ENCODE measurements at places on chromosomes 5 and 9. TPM values are rescaled to one million over a fixed set of nuclear protein-coding genes. Genes with fewer than 3 reads are reported as not detected.

- H3K27ac ChIP-seq: no peak overlapping the region
- no peaks in the 10 kb centered on the region for H3K27me3 ChIP-seq
- H3K36me3 ChIP-seq: no peaks in the 10 kb centered on the region
- H3K4me3 ChIP-seq: no peak overlapping the region
- H3K4me1 ChIP-seq: no peaks in the 10 kb centered on the region
These were observed 247.2 kb downstream of the FSTL4 start for GRCh38 chr5:133364936-133365707.

DNA sequence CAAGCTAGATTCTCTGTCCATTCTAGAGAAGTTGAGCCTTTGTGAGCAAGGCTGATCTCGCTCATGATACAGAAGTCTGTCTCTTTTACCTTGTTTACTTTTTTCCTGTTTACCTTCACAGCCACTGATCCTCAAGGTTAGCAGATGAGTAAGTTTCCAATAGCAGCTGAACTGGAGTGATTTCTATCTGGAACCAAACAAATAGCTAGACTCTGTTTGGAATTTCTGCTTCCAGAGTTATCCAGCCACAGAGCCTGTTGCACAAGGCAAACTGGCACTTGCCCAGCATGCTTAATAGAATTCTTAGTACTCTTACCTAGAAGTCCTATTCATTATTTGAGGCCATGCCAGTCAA is 12.8 kb upstream of the PANK3 start:
- H3K4me1 ChIP-seq: peaks cover 10% of the 10 kb centered on the region
- H3K36me3 ChIP-seq: no peaks in the 10 kb centered on the region
- peak overlapping the region; percentile 21 for H3K27ac ChIP-seq
- no peak overlapping the region for H3K4me3 ChIP-seq
- DNase-seq: peak; percentile 88
- H3K27me3 ChIP-seq: no peaks in the 10 kb centered on the region

DNA sequence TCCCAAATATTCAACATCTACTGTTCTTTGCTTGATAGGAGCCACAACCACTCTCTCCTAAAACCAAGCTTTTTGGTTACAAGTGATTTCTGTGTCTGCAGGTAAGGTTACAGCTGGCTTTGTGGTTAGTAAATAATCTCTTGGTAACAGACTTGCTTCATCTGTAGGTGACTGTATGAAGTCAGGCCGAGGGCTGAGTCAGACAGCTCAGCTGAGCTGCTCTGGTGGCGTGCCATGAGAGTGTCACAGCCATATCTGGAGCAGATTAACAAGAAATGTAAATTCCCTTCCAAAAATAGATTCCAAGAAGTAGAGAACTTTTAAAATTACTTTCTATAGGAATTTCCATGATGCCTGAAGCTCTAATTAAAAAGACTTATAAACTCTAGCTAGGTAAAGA is 23.7 kb upstream of the TAS2R1 start:
- H3K4me3 ChIP-seq: no peak overlapping the region
- DNase-seq: no peak
- H3K27me3 ChIP-seq: no peaks in the 10 kb centered on the region
- H3K36me3 ChIP-seq: no peaks in the 10 kb centered on the region

GRCh38 chr5:55584398-55585205 is 49.8 kb upstream of the PLPP1 start:
- no peak overlapping the region for H3K4me3 ChIP-seq
- no peaks in the 10 kb centered on the region for H3K27me3 ChIP-seq
- no peak for DNase-seq
- H3K36me3 ChIP-seq: no peaks in the 10 kb centered on the region
- no peak overlapping the region for H3K27ac ChIP-seq

- peak overlapping the region; percentile 15 for H3K27ac ChIP-seq
- DNase-seq: peak; percentile 56
- H3K27me3 ChIP-seq: no peaks in the 10 kb centered on the region
- H3K4me3 ChIP-seq: no peak overlapping the region
- H3K4me1 ChIP-seq: peaks cover 62% of the 10 kb centered on the region
These were observed 39.9 kb downstream of the BICD2 start for GRCh38 chr9:92724528-92725265.

GRCh38 chr9:20253635-20254034 is 368.7 kb downstream of the MLLT3 start:
- H3K27me3 ChIP-seq: no peaks in the 10 kb centered on the region
- H3K27ac ChIP-seq: no peak overlapping the region
- H3K36me3 ChIP-seq: no peaks in the 10 kb centered on the region
- no peak for DNase-seq
- H3K4me3 ChIP-seq: no peak overlapping the region

GRCh38 chr5:33306758-33307157 is 134.0 kb upstream of the TARS1 start:
- DNase-seq: no peak
- no peaks in the 10 kb centered on the region for H3K36me3 ChIP-seq
- H3K4me1 ChIP-seq: no peaks in the 10 kb centered on the region
- no peak overlapping the region for H3K27ac ChIP-seq
- H3K4me3 ChIP-seq: no peak overlapping the region

The PCDHB10 gene
- 1.6 TPM for total RNA-seq

All from thyroid gland (tissue), 4 donors.